ENCODE measurements at places on chromosomes 5 and 9.

DNA sequence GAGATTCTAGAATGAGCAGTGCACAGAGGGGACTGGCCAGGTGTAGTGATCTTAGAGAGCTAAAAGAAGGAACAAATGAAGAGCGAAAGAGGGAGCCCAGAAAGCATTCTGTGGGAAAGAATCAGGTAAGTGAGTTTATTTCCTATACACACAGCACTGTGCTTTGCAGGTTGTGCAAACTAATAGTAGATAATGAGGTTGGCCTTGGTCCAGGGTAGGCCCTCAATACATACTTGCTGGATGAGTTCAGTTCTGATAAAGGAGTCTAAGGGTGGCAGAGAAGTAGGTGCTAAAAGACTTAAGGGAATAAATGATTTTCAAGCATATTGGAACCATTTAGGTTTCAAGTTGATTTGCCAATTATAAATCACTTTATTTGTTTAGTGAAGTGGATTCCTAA lies 122.0 kb downstream of the NPR3 start:
- DNase-seq = peak; percentile 13

DNA sequence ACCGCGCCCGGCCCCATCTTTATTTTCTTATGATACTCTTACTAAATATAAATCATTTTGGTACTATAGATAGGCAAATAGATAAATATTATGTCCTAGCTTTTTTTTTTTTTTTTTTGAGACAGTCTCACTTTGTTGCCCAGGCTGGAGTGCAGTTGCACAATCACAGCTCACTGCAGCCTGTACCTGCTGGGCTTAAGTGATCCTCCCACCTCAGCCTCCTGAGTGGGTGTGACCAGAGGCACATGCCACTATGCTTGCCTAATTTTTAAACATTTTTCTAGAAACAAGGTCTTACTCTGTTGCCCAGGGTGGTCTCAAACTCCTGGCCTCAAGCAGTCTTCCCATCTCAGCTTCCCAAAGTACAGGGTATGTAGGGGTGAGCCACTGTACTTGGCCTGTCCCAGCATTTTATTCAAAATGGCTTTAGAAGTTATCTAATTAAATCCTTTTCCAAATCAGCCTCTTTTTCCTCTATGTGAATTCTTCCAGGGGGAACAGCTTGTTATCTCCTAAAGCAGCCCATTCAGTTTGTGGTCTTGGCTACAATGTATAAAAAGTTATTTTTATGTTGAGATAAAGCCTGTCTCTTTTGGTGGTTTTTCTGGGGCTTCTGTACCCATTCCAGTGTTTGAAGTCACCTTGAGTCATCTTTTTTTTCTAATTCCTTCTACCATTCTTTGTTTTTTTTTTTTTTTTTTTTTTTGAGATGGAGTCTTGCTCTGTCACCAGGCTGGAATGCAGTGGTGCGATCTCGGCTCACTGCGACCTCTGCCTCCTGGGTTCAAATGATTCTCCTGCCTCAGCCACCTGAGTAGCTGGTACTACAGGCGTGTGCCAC lies 12.1 kb downstream of the MELK start:
- no peak for DNase-seq

GRCh38 chr9:133732639-133733408 lies 5.3 kb downstream of the SARDH start:
- no peak for DNase-seq

GRCh38 chr5:175682664-175683063 lies 24.8 kb downstream of the HRH2 start:
- no peak for DNase-seq

DNA sequence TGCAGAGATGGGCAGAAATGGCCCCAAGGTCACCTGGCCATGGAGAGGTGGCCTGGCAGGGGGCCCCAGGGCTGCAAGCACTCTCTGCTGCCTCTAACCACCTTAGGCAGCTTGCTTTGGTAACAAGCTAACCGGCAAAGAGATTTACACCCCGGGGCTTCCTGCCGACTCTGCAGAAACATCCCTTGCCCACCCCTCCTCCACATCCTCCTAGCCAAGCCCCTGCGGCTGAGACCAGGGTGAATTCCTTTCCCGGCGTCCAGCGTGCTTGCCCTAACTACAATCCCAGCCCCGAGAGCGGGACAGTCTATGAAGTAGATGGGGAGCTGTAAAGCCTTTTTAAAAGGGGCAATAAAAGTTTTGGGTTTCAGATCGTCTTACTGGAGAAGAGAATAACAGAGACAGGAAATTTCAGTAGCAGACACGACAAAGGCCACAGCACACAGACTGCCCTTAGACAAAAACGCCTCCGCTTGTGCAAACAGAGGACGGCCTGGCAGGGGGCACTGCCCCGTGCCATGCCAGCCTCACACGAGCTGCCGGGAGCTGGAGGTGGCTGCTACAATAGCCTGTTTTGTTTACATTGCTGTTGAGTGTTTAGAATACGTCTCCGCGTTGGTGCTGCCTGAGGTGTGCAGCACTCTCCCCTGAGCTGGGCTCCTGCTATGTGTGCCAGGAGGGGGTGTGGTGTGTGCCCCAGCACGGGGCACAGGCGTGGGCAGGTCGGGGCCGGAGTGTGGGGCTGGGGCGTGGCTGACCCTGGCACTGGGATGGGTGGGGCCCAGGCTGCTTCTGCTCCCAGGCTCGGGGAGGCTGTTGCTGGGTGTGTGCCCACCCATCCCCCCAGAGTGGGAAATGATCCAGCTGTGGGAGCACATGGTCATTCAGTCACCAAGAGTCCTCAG lies 15.3 kb downstream of the MYMK start:
- DNase-seq = no peak

DNA sequence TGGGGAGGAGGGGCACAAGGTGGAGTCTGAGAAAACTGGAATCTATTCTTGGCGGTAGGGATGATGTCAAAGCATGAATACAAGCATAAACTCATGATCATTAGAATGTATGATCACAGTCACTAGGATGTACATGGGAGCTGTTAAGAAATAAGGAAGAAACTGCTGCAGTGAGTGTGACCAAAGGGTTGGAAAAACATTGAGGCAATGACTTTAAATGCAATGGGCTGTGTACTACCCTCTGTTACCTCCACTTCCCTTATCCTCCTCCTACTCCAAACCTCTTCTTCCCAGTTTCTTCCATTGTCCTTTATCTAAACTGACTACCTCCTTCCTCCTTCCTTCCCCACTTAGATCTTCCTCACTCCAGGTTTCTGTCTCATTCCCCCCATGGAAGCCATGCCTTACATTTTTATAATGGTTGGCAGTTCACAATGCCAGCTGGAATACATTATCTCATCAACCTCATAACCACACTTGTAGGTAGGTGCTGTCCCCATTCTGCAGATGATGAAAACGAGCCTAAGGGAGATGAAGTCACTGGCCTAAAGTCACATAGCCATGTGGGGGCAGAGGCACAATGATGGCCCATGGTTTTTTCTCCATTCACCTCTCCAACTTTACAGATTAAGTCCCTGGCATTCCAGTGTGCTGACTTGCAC lies 21.9 kb upstream of the TNFSF15 start:
- DNase-seq = no peak

DNA sequence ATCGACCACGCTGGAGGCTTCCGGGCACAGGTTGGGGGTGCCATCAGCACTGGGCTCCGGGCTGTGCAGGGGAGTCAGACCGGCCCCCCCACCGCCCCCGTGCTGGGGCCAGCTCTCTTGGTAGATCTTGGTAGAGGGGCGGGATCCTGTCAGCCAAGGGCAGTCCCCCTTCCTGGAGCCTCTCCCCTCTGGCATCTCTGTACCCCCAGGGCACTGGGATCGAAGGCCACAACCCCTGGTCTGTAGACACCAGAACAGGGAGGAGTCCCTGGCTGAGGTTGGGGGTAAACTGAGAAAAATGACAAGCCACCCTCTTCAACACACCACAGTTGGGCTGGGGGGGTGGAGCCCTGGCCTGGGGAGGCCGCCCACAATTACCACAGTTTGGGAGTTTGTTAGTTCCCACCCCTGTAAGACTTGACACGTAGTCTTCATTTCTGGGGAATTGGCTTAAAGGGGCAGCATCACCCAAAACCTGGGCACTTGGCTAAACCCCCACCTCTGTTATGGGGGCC lies 882 bp downstream of the CERCAM start:
- no peak for DNase-seq

DNA sequence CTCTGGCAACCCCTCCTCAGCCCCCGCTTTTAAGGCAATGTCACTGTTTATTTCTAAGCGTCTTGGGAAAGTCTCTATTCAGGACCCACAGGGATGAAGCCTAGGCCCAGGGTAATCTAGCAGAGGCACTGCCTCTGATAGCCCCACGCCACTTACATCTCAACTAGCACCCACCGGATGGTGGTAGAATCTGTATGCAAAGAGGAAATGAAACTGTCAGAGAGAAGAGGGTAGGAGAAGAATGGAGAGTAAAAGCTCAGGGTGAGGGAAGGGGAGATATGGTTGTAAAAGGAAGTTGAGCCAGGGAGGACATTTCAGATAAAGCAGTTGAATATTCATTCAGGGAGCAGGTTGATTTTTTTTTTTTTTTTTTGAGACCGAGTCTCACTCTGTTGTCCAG lies 3.0 kb downstream of the FRRS1L start:
- no peak for DNase-seq

GRCh38 chr5:139733698-139734538 lies 61.7 kb upstream of the PSD2 start:
- DNase-seq = no peak

DNA sequence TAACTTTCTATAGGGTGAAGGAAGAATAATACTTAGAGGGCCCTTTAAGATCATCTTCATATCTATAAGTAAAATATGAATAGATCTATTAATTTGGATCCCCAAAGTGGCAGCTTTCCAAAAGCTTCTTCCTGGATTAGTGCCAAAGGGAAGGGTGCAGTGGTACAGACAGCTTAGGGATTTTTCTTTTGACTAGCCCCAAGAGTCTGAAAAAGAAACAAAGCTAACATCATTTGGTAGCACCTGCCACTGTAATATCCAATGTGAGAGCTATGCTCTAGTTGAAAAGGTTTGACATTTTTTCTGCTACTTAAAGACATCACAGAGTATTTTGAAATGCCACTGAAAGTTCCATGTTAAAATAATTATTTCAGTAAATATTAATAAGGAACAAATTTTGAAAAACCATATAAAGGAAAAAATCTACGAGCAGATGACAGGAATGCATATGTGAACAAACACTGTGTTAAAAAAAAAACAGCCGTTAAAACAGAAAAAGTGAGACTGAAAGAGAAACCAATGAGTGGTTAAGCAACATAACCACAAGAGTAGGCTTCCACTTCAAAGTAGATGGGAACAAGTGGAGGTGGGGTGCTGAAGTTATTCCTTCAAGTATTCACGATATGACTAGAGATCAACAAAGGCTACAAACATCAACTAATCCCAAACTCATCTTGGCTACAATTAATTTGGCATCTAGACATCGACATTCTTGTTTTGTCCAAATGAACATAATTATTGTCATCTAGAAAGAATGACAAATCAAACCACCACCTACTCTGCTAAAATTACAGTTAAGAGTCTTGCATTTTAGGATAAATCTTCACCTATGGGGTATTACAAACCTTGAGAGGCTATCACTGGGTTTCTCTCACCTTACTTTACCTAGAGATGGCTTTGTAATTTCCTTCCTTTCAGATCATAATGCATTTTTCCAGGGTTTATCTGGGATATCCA lies 137.5 kb downstream of the CPLANE1 start:
- peak; percentile 31 for DNase-seq

GRCh38 chr5:72101828-72102227 lies 5.4 kb upstream of the MAP1B start:
- DNase-seq = peak; percentile 53

DNA sequence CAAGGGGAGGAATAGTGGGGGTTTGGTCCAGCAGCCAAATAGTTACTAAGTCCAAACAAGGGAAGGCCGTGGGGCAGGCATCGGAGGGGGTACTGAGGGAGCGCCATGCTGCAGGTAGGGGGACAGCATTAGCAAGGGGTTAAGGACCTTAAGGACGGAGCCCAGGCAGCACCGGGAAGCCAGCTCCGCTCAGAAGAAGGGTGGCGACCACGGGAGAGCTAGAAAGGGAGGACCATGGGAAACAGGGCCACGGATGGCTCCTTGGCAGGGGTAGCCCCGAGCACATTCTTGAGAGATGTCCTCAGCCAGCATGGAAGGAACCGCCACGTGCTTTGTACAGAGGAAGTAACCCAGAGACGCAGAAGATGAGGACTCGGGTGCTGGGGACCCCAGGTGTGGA lies 76.2 kb upstream of the STXBP1 start:
- DNase-seq = peak; percentile 59

- DNase-seq = peak; percentile 70
These were observed 16.7 kb downstream of the NDUFAF2 start for GRCh38 chr5:60961685-60962084.

DNA sequence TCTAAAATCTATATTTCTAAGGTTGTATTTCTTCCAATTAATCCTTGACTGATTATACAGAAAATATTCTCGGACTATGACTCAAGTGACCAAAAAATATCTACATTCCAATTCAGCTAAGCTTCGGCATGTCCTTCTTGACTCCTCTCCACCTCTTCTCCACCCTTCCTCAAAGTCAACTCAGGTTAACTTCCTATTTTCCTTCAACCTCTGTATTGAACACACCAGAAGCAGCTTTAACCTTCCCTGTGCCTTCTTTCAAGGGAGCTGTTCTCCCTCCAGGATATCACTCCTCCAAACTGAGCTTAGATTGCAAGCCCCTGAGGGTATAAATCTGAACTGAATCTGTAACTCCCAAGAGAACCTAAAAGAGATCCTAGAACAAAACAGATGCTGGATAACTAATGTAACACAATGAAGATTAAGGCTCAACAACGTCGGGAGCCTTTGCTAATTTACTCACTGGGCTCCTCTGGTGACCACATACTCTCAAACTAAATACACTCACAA lies 1.1 kb downstream of the SLCO4C1 start:
- no peak for DNase-seq

- no peak for DNase-seq
These were observed 365.7 kb downstream of the IRX2 start for GRCh38 chr5:2385818-2386217.

DNA sequence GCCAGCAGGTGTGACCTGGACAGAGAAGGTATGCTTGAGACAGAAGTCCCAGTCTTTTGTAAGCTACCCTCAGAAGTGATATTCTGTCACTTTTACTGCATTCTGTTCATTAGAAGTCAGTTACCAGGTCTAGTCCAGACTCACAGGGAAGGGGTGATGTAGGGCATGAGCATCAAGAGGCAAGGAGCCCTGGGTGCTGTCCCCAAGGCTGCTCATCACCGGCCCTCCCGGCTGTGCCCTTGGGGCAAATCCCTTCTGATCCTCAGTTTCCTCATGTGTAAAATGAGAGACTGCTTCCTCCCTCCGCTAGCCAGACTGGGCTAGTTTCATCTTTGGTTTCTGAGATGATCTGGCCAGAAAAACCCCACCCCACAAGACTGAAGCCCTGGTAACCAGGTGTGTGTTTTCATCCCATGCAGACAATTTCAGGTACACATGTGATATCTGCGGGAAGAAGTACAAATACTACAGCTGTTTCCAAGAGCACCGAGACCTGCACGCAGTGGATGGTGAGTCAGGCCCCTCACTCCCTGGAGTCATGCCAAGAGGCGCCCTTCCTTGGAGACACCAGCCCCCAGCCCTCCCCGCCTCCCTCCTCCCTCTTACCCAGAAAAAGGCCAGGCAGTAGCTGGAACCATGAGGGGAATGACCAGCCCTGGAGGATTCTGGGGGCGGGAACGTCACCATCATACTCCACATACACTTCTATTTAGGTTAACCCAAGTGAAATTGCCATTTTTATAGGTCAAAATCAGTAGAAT lies 71.0 kb downstream of the AMBP start:
- DNase-seq = no peak

- no peak for DNase-seq
These were observed 2.3 kb upstream of the PTPDC1 start for GRCh38 chr9:94081864-94082463.
